Smooth muscle cell of the pulmonary artery (primary cell): ENCODE measurements at places on chromosomes 13 and 19. TPM values are rescaled to one million over a fixed set of nuclear protein-coding genes. Genes with fewer than 3 reads are reported as not detected.

The IL17D gene
- 3.6 and 5.0 TPM in 2 replicates for total RNA-seq

The CYP4F2 gene
- not detected in 2 replicates for total RNA-seq

The ZNF491 gene
- 3.0 and 4.4 TPM in 2 replicates for total RNA-seq

The URAD gene
- total RNA-seq = not detected in 2 replicates

The SMIM7 gene
- total RNA-seq = 50.0 and 62.9 TPM in 2 replicates

The CGB7 gene
- under 0.01 and 0.17 TPM in 2 replicates for total RNA-seq

The TMPRSS9 gene
- 0.17 TPM in 1 of 2 replicates, not detected in the other for total RNA-seq

The GAPDHS gene
- total RNA-seq = not detected in 2 replicates
